AG09319 (cell line): ENCODE measurements at places on chromosomes 11 and 22.

DNA sequence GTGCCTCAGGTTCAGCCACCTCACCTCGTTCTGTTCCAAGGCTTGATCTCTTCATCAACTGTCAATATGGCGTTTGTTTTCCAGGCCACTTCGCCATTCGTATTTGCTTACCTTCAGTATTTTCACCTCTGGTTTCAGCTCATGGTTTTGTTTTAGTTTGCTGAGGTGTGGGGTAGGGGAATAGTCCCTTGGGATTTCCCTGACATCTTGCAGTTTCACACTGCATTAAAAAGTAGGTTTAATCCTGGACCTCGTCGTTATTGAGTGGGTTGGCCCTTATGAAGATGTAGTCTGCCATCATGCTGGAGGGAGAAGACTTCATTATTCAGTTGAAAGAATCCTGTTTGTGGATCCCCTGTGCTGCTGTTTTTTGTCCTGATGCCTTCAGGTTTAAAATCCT, 46.0 kb downstream of the C11orf91 start:
- DNase-seq: no peak

- DNase-seq: no peak
Observed at GRCh38 chr11:94477624-94478023, 16.0 kb downstream of the MRE11 start.

DNA sequence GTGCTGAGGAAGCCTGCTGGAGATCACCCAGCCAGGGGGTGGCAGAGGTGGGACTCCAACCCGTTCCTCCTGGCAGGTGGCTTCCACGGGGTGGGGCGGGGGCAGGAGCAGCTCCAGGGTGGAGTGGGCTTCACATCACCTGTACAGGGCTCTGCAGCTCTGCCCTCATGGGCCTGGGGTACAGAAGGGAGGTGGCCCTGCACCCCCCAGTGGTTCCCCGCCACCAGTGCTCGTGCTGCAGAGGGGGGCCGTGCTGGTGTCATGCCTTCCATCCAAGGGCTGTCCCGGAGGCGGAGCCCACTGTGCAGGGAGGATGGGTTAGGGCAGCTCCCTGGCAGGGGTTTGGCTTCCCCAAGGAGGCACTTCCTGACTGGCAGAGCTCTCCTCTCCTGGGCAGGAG, 76.4 kb upstream of the SHISAL1 start:
- DNase-seq: no peak

GRCh38 chr11:3890806-3891205, 35.3 kb downstream of the STIM1 start:
- DNase-seq: no peak

DNA sequence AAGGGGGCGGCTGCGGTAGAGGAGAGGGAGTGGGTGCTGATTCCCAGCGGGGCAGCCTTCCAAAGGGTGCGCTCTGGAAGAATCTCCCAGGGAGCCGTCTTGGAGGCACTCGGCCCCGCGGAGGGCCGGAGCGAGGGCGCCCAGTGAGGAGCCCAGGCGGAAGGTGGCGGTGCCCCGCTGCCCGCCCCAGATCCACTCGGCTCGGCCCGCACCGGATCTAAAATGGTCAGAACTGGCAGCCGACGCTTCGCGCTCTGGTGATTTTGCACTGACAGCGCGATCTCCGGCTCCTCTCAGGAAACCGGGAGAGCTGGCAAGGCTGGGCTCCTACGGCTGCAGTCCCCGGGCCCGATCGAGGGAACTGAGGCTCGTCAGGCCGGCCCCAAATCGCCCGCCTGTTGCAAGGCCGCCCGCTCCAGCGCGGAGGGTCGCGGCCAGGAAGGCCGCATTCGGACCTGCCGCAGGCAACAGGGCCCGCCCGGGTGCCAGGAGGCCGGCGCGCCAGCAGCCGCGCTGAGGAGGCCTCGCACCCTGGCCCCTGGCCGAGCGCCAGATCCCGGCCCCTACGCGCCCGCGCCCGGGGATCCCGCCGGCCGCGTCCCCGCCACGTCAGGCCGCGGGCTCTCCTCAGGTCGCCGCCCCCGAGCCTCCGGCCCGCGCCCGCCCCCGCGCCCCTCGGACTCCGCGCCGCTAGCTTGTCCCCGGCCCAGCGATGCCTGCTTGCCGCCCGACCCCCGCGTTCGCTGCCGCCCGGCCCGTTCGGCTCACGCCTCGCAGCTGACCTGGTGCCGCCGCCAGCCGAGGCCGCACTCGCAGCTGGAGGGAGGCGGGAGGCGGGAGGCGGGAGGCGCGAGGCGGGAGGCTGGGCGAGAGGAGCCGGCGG, at the start of gene KLHL22:
KLHL22 (minus strand) TSS at position 818 of the 883 bp plus-strand sequence. CDS start 6,584 bp downstream, outside the sequence.
- no peak for DNase-seq

DNA sequence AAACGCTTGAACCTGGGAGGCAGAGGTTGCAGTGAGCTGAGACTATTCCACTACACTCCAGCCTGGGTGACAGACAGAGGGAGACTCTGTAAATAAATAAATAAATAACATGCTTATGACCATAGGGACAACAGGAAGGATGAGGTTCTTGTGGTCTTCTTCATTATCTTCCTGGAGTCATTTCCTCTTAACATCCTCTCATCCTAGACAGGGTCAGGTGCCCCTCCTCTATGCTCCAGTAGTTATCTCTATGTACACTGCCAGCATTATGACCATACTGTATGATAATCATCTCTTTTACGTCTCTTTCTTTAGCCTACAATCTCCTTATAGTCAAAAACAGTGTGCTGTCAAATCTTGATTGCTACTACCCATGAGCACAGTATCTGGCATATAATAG, 17.7 kb downstream of the RAB30 start:
- DNase-seq: no peak

DNA sequence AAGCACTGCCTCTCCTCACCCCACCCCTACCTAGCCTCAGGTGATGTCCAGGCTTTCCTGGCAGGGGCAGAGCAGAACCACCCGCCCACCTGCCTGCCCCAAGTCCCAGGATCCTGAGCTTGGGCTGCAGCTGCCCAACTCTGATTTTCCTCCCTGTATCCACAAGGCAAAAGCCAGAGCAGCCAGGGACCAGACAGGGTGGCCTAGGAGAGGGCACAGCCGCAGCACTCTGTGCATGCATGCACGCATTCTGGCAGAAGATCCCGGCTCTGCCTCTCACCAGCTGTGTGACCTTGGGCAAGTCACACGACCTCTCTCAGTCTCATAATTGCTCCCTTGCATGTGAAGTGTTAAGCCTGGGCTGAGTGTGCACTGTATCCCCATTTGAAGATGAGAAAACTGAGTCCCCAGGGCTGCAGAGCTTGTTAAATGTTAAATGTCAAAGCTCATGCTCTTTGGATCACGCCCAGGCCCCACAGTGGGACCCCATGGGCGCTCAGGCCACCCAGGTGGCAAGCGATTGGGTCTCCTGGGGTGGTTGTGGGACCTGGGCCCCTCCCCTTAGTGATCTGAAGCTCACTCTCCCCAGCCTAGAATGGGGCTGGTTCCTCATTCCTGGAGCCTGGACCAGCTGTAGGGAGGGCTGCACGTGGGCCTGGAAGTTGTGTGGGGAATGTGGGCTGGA, 2.8 kb upstream of the CARNS1 start:
- no peak for DNase-seq

DNA sequence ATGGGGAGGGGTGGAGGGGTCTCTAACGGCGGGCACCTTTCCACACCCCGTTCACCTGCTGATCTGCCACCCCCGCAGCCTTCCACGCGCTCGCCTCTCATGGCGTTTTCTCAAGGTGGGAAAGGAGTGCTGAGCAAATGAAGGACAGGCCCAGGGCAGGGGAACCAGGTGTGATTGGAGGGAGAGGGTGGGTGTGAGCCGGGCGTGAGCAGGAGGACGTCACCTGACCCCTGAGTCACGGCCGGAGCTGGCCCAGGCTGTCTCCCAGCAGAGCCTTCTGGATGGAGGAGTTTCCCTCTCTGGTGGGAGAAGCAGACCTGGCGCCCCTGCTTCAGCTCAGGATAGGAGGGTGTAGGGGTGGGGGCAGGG, 14.0 kb upstream of the ARHGAP8 start:
- DNase-seq: no peak

DNA sequence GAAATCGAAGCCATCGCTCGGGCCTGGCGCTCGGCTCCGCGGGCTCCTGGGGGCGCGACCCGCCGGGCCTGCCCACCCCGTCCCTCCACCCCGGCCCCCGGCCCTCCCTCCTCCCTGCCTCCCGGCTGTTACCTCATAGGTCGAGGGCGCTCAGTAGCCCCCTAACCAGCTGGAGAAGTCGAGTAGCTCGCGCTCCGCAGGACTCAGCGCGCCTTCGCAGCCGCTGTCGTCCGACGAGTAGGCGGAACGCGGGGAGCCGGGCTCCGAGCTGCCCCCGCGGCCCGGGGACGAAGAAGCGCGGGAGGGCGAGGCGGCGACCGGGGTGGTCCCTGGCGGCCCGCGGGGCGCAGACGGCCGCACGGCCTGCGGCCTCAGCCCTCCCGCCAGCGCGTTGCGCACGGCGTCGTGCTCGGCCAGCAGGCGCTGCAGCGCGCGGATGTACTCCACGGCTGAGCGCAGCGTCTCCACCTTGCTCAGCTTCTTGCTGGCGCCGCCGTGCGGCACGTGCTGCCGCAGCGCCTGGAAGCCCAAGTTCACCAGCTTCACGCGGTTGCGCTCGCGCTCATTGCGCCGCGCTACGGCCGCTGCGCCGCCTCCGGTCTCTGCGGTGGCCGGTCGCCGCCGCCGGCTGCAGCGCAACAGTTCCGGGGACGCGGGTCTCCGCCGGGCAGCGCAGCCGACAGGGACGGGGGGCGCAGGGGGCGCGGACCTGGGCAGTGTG, 627 bp downstream of the ASCL2 start:
- DNase-seq: peak; percentile 5

DNA sequence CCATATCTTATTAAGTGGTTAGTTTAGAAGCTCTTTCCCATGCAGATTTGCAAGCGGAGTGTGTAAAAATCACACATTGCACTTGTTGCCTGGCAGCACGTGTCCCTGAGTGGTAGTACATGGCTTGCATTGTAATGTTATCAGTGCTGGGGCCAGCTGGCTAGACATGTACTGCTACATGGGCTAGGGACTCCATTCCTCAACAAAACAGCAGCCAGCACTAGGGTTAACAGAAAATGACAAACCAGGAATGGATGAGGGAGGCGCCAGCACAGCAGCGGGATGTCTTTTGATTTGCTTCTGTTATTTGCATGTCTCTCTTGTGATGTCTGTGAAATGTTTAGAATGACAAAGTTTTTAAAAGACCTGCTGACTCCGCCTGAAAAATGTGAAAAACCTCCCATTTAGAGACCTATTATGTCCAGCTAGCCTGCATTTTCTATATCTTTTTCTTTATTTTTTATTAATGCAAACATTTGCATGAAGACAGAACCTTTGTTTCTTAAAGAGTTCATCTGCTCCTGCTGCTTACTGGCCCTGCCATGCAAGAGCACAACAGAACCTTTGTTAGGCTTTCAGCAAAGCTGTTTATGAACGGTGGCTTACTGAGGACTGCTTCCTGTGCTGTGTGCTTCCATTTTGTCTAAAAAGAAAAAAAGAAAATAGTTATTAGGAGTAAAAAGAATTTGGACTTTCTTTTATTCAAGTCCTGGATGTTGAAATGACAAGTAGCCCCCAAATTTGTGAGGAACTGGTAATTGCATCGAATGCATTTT, 40.7 kb downstream of the CSTPP1 start:
- DNase-seq: no peak

DNA sequence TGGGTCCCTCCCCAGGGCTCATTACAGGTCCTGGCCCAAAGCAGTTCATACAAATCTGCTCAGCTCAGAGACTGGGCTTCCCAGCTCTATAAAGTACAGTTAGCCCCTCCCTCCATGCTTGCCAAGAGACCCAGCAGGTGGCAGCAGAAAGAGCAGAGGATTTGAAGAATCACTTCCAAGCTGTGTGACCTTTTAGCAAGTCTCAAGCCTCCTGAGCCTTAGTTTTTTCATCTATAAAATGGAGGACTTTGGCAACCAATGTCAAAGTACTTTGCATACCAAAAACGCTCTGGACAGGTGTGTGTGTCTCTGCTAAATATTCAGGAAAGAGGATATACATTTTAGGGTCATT, 26.6 kb downstream of the RELT start:
- DNase-seq: no peak

DNA sequence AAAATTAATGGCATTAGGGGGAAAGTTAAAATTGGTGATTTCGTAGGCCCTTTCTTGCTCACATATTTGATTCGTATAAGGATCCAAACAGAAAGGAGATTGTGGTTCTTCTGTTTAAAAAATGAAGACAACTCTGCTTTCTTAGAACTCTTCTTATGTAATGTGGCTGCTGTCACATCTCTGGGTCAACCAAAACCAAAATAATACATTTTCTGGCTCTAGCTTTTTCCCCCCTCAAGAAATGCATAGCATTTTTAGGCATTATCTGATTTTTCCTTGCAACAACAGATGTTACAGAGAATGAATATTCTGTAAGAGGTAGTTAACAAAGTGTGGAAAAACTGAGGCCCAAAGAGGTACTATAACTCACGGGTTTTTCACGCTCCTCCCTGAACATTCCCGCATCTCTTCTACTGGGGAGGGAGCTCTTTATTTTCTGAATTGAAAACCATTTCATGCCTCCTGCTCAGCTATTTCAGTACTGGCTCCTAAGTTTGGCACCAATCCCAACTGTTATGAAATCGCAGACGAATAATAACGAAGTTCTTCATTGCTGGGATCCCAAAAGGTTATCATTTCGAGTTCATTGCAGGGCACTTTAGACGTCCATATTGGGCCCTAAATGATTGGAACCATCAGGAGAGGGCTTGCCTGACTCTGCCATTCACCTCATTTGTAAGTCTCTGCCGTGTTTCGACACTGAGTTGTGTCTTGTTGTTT, 17.1 kb downstream of the GRAP2 start:
- DNase-seq: no peak

- no peak for DNase-seq
Observed at GRCh38 chr11:104663190-104664140, 234.8 kb downstream of the CASP12 start.

DNA sequence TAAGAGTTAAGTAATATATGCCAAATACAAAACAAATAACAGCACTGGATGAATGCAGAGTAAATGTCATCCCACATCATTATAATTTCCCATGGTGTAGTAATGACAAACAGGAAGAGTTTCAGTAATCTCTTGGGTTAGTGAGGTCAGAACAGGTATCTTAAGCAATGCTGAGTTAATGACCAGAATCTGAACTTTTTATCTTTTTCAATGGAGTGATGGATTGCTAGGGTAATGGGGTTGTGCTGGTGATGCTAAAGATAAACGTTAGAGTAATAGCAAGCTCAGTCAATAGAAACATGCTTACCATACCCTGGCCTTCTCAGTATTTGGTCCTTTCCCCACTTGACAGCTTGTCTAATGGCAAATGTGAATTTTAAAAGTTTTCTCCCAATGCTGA, 11.5 kb upstream of the BDNF start:
- DNase-seq: no peak

DNA sequence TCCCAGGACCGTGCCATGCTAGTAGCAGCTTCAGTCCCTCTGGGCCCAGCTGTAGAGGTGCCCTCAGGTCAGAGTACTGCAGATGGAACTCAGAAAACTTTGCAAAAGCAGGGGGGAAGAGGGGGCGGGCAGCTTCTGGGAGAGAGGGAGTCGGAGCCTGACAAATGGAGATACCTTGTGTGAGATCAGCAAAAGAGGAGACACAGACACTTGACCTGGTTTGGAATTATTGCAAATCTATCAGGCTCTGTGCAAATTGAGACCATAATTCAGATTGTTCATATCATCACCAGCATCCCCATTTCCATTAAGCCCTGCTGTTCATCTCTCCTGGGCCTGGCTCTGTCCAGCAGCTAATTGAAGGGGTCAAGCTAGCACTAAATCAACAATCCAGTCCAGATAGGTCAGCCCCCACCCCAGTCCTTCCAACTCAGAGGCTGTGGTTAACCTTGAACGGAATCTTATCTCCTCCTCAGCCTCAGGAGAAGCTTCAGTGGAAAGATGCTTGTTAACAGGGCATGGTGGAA, 292.6 kb upstream of the PLET1 start:
- DNase-seq: no peak

GRCh38 chr11:83480811-83481210, 194.6 kb upstream of the CCDC90B start:
- DNase-seq: no peak

- DNase-seq: no peak
Observed at GRCh38 chr11:118109231-118109630, 22.5 kb upstream of the SMIM35 start.
